Bronchus fibroblast of lung (primary cell): ENCODE measurements at places on chromosomes 1 and 21. TPM values are rescaled to one million over a fixed set of nuclear protein-coding genes. Genes with fewer than 3 reads are reported as not detected.

The MRPL39 gene
- 36.1 and 37.7 TPM in 2 replicates for total RNA-seq

The POGK gene
- 14.0 and 17.3 TPM in 2 replicates for total RNA-seq

The NFASC gene
- total RNA-seq: 0.15 and 1.2 TPM in 2 replicates

The VCAM1 gene
- 4.5 and 5.7 TPM in 2 replicates for total RNA-seq

The EFCAB14 gene
- 28.7 and 30.3 TPM in 2 replicates for total RNA-seq

The CPTP gene
- 26.0 and 29.1 TPM in 2 replicates for total RNA-seq

The TMEM201 gene
- 8.8 and 9.2 TPM in 2 replicates for total RNA-seq

The CRABP2 gene
- 32.1 and 50.8 TPM in 2 replicates for total RNA-seq

The ZNF683 gene
- not detected in 2 replicates for total RNA-seq

The FAM72B gene
- 5.1 and 12.3 TPM in 2 replicates for total RNA-seq

The C1orf21 gene
- 8.8 and 12.1 TPM in 2 replicates for total RNA-seq

The SLAMF1 gene
- not detected in 2 replicates for total RNA-seq

The SPATA45 gene
- total RNA-seq: not detected in 2 replicates

The FNDC5 gene
- under 0.01 and 0.17 TPM in 2 replicates for total RNA-seq

The TFF1 gene
- not detected in 2 replicates for total RNA-seq

The CD55 gene
- 28.5 and 28.9 TPM in 2 replicates for total RNA-seq

The TLCD4 gene
- total RNA-seq: 0.30 and 0.84 TPM in 2 replicates

The DNAI4 gene
- total RNA-seq: 1.6 and 2.4 TPM in 2 replicates

The SLC50A1 gene
- total RNA-seq: 39.2 and 53.4 TPM in 2 replicates

The CRB1 gene
- 0.15 and 0.17 TPM in 2 replicates for total RNA-seq

The BLACAT1 gene
- under 0.01 TPM in 1 of 2 replicates, not detected in the other for total RNA-seq

The C1orf94 gene
- total RNA-seq: not detected in 2 replicates

The OR2T35 gene
- total RNA-seq: not detected in 2 replicates

The CLDN17 gene
- total RNA-seq: not detected in 2 replicates

The TMEM9 gene
- total RNA-seq: 78.0 and 80.6 TPM in 2 replicates

The LYPD8 gene
- total RNA-seq: not detected in 2 replicates

The C1QC gene
- not detected in 2 replicates for total RNA-seq

The URB1 gene
- 15.3 and 15.8 TPM in 2 replicates for total RNA-seq

The IFI44L gene
- 1.2 and 1.8 TPM in 2 replicates for total RNA-seq

The PLCH2 gene
- total RNA-seq: under 0.01 and 0.15 TPM in 2 replicates

The GDAP2 gene
- 6.1 and 7.9 TPM in 2 replicates for total RNA-seq

The USH2A gene
- under 0.01 TPM in 1 of 2 replicates, not detected in the other for total RNA-seq
